Osteoblast (primary cell): ENCODE measurements at places on chromosomes 7 and 10. TPM values are rescaled to one million over a fixed set of nuclear protein-coding genes. Genes with fewer than 3 reads are reported as not detected.

DNA sequence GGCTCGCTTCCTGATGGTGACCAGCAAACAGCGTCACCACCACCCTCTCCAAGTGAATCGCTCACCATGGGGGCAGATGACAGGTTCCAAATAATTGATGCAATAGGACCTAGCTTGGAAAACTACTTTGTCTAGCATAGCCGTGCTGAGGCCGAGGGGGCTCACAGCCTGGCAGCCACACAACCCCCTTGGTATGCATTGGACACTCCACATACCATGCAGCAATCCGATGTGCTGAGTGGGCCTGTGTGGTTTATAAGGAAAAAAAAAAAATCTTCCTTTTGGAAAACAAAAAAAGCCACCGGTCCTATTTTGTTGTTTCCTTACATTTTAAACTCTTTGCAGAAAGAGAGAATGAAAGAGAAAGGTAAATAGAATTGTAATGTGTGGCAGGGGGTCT is 15.1 kb downstream of the GATA3 start:
- DNase-seq, result no peak

DNA sequence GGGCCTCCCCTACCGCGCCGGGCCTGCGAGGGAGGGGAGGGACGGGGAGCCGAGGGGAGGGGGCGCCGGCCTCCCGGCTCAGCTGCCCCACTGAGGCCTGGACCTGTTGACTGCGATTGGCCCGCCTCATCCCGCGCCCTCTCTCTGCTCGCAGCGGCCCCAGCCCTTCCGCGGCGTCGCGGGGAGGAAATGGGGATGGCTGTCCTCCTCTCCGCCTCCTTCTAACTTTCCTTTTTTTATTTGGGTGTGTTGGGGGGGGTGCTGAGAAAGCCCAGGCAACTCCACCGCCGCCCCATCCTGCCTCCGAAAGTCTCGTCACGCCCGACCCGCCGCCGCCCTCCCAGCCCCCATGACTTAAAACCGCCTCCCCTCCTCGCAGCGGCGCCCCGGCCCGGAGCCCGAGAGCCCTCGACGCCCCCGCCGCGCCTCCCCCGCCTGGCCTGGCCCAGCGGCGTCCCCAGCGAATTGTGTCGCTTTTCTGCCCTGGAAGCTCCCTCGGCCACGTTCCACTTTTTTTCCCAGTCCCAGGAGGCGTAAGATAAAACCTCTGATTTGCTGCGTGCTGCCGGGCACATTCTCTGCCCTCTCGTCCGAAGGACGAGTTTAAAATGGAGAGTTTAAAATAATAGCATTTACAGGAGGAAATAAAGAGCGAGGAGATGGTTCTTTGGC is 842 bp upstream of the SKIDA1 start:
- peak; percentile 93 for DNase-seq

DNA sequence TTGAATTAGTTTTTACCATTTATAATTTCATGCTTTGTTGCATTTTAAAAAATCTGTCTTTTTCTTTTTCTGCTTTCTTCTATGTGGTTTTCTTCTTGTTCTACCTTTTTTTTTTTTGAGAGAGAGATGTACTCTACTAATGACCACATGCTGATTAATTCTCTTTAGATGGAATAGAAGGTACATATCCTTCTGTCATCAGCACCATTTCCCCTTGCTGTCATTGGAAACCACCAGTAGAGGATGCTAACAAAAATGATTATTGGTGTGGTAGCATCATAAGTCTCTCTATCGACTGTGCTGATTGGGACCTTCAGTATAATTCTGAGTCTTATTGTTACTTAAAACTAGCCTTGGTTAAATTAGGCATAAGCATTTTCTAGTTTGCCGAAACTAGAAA is 3.6 kb downstream of the ZEB1 start:
- DNase-seq, result no peak

- no peak for DNase-seq
Measured at GRCh38 chr7:30968747-30969603, 5.2 kb downstream of the GHRHR start.

DNA sequence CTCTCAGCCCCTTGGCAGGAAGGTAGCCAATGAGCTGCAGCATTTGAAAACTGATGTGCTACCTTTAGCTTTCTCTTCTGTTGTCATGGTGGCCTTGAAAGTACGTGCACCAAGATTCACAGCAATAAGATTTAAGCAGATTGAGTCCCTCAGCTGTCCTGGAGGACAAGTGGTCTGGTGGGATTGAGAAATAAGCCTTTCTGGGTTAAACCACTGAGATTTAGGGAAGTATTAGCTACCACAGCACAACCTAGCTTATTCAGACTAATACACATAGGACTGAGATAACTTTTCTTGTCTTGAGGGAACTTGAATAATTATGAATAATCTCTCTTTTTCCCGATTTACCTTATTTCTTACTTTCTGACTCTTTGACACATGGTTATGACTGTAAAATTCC is 324.0 kb downstream of the PTEN start:
- DNase-seq, result no peak

GRCh38 chr10:26457088-26457487 is 18.9 kb downstream of the APBB1IP start:
- DNase-seq, result no peak

GRCh38 chr7:143217806-143218205 is 4.0 kb upstream of the TAS2R40 start:
- DNase-seq, result no peak

DNA sequence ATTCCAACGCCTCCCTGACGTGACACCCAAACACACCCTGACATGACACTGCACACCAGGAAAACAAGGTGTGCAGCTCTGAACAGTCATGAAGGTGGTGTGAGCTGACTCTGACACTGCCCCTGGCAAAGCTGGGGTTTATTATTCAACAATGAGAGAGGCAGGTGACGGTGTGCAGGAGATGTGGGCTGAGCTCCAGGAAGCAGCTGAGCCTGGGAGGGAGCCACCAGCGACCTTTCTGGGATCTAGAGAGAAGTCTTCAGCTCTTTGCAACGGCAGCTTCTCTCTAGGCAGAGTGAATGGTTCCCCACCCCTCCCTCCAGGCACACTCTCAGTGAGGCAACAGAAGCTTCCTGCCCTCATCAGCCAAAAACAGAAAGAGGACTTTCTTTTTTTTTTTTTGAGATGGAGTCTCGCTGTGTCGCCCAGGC is 65.6 kb downstream of the SH3PXD2A start:
- no peak for DNase-seq

DNA sequence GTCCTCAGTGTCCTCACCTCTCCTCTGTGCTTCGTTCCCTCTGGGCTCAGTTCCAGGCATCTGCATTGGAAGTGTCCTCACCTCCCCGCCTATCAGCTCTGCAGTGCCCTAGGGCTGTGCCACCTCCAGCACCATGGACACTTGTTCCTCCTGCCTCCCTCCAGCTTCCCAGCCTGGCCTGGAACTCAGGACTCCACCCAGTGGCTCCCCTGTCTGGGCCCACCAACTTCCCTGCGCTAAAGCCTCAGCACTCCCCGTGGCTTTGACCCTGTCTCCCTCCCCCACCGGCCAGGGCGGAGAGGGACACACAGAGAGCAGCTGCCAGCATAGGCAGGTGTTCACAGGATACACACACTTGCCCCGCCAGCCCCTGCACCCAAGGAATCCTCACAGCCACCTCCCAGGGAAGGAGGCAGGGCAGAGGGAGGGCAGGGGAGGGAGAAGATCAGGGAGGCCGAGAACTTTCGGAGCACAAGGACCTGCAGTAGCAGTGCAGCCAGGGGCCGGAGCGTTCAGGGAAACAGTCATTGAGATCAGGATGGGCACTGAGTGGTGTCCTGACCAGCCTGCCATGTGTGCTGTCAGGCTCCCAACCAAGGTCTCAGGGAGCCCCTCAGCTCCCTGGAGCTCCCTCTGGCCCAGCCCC is 31.3 kb downstream of the ANXA8 start:
- no peak for DNase-seq

GRCh38 chr10:123393170-123393569 is 239.0 kb downstream of the BUB3 start:
- DNase-seq, result no peak

DNA sequence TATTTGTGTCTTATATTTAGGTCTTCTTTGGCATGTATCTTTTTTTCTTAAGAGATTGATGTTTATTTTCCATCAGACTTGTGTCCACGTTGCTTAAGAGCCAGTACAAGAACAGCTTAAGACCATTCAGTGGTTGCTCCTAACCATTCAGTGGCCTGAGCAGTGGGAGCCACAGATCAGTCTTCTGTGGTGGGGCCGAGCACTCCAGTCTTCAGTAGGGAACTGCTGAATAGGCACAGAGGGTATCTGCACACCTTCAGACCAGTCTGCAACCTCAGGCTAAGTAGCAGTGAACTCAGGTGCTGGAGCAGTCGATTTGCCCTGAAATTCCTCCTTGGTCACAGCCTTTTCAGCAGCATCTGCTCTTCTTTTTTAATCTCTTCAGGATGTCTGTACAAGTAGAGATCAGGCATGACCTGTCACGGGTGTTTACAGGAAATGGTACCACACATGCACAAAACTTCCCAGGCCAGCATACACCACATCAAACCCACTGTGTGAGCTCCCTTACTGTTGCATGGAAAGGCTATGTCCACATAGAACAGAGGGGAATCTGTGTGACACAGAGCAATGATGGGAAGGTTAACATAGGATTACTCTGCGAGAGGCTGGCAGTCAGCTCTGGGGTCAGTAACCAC is 51.5 kb downstream of the FAM107B start:
- no peak for DNase-seq

DNA sequence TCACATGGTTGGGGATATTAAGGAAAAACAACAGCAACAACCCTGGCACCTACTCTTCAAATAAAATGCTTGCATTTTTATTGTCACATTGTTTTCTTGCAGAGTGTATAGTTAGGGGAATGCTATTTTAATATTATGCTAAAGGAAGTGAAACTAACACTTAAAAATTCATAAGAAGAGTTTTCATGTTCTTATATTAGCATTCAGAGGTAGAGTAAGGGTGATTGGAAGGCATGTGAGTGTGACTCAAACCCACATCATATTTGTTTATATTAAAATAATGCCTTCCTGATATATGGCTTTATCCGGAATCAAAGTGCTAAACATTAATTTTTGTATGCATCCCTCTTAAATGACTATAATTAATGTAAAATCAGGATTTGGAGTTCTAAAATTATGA is 59.8 kb upstream of the TES start:
- peak; percentile 14 for DNase-seq

DNA sequence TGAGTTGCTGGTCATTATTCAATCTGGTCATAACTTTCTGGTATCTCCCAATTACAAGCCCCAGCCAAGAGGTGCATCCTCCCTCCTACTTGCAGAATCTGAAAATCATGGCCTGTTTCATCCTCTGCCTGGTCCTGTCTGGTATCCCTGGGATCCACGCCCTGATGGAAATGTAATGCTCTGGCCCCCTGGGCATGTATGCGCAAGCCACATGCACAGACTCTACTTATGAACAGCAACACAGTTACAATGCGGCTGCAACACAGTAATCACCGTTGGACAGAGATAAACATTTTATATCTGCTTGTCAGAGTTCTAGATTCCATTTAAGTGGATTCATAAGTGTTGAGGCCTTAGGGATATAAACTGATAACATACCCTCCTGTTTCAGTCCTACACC is 117.8 kb upstream of the ABI1 start:
- DNase-seq, result peak; percentile 42

- DNase-seq, result no peak
Measured at GRCh38 chr10:106652279-106652678, 512.2 kb downstream of the SORCS1 start.

DNA sequence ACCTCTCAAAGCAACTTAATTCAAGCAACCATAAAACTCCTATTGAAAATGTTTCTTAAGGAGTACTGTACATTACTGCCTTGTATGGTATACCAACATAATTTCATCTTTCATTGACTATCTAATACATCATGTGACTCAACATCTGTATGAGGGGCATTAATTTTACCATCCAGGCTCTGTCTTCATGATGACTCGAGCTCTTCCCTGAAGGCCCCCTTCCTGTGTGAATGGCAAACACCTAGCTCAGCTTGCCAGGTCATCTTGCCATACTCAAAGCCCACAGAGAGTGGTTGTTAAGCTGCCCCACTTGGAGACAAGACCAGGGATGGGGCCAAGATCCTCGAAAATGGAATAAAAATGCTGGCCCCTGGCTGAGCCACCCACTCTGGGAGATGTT is 82.4 kb downstream of the SGMS1 start:
- no peak for DNase-seq

DNA sequence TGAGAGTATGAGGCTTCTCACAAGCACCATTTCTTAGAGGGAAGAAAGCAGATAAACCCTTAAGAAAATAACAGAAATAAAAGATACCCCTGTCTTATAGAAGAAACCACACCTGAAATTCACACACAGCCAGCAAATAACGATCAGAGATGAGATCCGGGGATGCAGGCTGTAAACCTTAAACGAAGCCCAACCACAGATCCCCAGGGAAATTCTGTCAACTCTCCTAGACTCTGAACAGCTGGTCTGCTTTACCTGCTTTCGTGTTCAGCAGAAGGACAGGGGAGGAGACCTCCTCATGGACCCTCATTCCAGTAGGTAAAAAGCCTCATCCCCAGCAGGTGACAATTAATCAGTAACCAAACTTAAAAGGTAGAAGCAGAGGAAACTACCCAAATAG is 45.0 kb downstream of the VOPP1 start:
- no peak for DNase-seq

Gene DPCD
- 28.9 and 36.2 TPM in 2 replicates for total RNA-seq

Gene SLC16A9
- 0.72 and 1.2 TPM in 2 replicates for total RNA-seq

Gene SLC18A3
- not detected in 2 replicates for total RNA-seq

Gene TET1
- 3.8 and 4.0 TPM in 2 replicates for total RNA-seq

Gene ZNF853
- under 0.01 TPM in 2 replicates for total RNA-seq

Gene CYP2E1
- 1.5 and 1.8 TPM in 2 replicates for total RNA-seq

Gene CYP3A4
- not detected in 2 replicates for total RNA-seq

Gene GALNT17
- total RNA-seq, result 0.29 and 0.36 TPM in 2 replicates

Gene LBX1
- not detected in 2 replicates for total RNA-seq

Gene MET
- total RNA-seq, result 55.0 and 61.9 TPM in 2 replicates
